ENCODE measurements at places on chromosomes 12 and 14. TPM values are rescaled to one million over a fixed set of nuclear protein-coding genes. Genes with fewer than 3 reads are reported as not detected.

GRCh38 chr12:26251600-26251999 lies 56.2 kb downstream of the SSPN start:
- no peak for DNase-seq

DNA sequence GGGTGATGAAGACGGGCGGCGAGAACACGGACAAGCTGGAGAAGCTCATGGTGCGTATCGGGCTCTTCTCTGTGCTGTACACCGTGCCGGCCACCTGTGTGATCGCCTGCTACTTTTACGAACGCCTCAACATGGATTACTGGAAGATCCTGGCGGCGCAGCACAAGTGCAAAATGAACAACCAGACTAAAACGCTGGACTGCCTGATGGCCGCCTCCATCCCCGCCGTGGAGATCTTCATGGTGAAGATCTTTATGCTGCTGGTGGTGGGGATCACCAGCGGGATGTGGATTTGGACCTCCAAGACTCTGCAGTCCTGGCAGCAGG lies 1.9 kb downstream of the FZD10 start:
- no peak for DNase-seq

The C12orf56 gene
- polyA plus RNA-seq = not detected

The LRRIQ1 gene
- not detected for polyA plus RNA-seq

DNA sequence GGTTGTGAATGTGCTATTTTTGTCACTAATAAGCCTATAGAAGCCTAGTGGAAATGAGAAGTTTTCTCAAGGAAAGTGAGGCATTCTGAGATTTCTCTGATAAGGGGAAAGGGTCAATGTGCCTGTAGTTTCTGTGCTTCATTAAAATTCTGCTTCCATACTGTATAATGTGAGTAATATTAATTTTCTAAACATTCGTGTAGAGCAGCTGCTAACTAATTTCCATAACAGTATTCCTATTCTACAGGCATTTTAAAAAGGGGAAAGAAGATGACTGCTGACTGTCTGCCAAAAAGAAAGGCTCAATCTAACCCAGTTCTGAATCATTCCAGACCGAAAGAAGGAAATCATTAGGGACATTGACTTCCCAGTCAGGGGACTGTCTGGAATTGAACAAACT lies 293.3 kb upstream of the TMPO start:
- DNase-seq = no peak

- no peak for DNase-seq
Measured at GRCh38 chr12:115815924-115816323, 461.6 kb downstream of the MED13L start.

- DNase-seq = no peak
Measured at GRCh38 chr14:98900798-98901197, 371.2 kb downstream of the BCL11B start.

GRCh38 chr14:73936548-73936947 lies 13.3 kb downstream of the FAM161B start:
- no peak for DNase-seq

The NFKBIA gene
- 94.0 TPM for polyA plus RNA-seq

The NPFF gene
- not detected for polyA plus RNA-seq

DNA sequence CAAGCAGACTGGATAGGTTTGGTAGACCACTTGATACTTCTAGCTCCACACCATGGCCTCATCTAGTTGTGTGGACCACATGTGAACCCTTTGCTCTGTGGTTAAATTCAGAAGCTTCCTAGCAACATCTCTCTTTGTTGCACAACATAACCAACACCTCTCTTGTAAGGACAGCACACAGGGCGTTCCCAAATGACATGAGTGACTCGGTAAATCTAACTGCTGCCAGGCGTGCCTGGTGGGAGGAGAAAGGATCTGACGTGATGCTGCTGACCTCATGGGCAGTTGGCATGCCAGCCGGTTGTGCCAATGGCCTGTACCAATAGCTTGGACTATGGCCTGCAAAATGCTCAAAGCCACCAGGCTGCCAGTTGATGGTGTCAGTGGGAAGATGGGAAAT lies 93.8 kb downstream of the CPSF2 start:
- DNase-seq = no peak

The MSI1 gene
- polyA plus RNA-seq = 0.04 TPM

DNA sequence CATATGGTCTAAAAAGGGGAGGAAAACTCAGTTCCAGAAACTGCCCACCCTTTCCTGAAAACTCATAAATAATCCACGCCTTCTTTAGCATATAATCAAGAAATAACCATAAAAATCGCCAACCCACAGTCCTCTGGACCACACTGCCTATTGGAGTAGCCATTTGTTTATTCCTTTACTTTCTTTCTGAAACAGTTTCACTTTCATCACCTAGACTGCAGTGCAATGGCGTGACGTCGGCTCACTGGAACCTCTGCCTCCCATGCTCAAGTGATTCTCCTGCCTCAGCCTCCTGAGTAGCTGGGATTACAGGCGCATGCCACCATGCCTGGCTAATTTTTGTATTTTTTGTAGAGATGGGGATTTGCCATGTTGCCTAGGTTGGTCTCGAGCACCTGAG lies 44.2 kb downstream of the CLMN start:
- no peak for DNase-seq

The CFL2 gene
- polyA plus RNA-seq = 541 TPM

GRCh38 chr12:93115646-93116045 lies 186.6 kb upstream of the EEA1 start:
- DNase-seq = no peak

DNA sequence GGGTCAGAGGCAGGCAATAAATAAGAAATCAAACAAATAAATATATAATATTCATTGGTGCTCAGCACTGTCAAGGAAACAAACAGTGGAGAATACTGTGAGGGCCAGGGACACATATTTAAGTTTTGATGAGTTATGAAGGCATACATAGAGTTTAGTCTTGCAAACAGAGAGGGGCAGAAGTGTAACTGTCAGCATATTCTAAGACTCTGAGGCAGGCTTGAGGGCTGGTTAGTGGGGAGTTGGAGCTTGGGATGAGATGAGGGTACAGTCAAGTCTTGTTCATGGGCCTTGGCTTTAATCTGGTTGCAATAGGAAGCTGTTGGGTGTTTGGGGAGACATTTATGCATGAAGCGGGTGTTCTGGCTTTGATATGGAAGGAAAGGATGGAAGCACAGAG lies 78.9 kb downstream of the PELI2 start:
- DNase-seq = no peak

- peak; percentile 37 for DNase-seq
Measured at GRCh38 chr12:123131879-123132402, 18.9 kb downstream of the PITPNM2 start.

DNA sequence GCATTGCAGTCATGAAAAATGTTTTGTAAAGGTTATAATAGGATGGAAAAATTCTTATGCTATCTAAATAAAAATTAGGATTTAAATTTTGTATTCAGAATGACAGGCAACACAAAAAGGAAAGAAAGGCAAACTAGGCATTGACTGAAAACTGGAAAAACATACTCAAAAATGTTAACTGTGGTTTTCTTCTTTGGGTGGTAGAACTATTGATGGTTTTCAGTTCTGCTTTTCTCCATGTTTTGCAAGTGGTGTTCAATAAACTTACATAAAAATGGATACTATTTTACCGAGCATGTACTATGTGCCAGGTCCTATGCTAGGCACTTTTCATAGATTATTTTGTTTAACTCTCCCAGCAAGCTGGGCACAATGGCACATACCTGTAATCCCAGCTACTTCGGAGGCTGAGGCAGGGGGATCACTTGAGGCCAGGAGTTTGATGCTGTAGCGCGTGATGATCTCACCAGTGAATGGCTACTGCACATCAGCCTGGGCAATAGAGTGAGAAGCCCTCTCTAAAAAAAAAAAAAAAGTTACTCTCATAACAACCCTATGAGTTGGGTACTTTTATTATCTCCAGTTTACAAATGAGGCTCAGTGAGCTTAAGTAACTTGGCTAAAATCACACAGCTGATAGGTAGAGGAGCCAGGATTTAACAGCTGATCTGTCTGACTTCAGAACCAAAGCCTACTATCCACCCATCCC lies 26.3 kb upstream of the TCP11L2 start:
- DNase-seq = no peak

The PLEKHH1 gene
- polyA plus RNA-seq = 2.5 TPM

DNA sequence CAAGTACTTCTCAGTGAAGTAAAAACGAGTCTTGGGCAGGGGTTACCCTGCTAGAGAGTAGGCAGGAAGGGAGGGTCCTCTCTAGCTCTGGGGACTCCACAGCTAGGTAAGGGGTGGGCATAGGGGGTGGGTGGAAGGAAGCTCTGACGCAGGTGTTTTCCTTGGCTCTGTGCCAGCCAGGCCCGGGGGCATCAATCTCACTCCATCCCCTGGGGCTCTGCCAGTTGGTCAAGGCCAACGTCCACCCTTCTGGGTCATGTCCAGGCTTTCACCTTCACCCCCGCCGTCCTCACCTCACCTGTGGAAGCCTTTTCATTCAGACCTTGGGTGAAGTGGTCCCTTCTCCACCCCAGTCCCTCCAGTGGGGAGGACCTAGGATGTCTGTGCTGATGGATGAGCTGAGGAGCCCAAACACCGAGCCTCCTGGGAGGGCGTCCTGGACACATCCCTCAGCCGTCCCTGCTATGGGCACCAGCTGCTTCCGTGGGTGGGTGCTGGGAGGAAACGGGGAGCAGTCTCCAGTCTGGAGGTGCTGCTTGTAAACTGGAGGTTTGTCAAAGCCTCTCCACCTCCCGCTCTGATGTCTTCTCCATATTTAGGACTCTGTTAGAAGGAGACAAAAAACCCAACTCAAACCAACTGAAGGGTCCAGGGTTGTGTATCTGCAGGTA lies 71.5 kb upstream of the SFSWAP start:
- no peak for DNase-seq

- DNase-seq = no peak
Measured at GRCh38 chr12:100970894-100971293, 176.3 kb downstream of the ANO4 start.

The PRB3 gene
- not detected for polyA plus RNA-seq

DNA sequence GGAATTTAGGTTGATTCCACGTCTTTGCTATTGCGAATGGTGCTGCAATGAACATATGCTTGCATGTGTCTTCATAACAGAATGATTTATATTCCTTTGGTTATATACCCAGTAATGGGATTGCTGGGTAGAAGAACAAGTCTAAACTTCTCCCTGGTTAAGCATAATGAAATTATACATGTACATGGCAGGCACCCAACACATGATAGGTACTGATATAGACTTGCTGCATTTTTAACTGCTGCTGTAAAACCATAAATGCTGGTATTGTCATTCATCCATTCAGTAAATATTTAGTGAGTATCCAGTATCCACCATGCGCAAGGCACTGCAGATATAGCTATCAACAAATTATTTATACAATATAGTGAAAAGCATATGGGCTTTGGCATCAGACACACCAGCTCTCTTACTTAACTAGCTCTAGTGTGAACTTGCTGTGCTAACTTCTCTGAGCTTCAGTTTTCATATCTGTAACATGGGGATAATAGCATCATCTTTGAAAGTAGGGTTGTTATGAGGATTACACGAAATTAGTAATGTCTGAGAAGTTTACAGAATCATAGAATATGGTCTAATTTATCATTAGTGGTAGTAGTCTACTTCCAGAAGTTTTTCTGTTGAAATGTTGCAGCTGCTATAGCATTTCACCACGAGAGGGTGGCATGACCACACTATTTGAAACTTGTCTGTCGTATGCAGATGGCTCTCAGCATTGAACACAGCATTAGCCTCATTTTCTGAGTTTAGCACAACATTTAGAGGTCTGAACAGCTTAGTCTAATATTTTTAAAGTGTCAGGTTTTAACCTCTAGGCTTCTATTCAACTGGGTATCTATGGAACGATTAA lies 32.0 kb upstream of the SEL1L start:
- no peak for DNase-seq

DNA sequence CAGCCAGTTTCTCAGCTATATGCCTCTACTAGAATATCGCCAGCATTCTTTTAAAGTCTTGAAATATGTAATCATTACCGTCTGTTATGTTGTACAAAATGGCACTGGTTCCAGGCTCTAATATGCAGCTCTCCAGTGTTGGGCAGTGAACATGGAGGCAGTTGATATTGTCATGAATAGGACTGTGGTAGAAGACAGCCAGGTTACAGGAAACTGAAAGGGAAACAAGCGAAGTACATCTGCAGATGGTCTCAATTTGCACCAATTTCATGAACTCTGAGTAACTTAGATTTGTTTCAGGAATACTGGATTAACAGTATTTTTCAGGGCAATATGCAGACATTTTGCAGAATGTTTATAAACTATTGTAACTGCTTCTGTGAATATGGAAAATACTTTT lies 13.4 kb upstream of the KLHL42 start:
- DNase-seq = no peak

- no peak for DNase-seq
Measured at GRCh38 chr12:32005496-32006125, 46.4 kb downstream of the RESF1 start.

GRCh38 chr12:56385873-56386272 lies 23.2 kb upstream of the APOF start:
- no peak for DNase-seq

GRCh38 chr12:56266693-56267442 lies at the start of gene COQ10A:
Gene COQ10A (plus strand): TSS chr12:56266942. CDS start chr12:56267119, 177 bp downstream.
- DNase-seq = peak; percentile 89

DNA sequence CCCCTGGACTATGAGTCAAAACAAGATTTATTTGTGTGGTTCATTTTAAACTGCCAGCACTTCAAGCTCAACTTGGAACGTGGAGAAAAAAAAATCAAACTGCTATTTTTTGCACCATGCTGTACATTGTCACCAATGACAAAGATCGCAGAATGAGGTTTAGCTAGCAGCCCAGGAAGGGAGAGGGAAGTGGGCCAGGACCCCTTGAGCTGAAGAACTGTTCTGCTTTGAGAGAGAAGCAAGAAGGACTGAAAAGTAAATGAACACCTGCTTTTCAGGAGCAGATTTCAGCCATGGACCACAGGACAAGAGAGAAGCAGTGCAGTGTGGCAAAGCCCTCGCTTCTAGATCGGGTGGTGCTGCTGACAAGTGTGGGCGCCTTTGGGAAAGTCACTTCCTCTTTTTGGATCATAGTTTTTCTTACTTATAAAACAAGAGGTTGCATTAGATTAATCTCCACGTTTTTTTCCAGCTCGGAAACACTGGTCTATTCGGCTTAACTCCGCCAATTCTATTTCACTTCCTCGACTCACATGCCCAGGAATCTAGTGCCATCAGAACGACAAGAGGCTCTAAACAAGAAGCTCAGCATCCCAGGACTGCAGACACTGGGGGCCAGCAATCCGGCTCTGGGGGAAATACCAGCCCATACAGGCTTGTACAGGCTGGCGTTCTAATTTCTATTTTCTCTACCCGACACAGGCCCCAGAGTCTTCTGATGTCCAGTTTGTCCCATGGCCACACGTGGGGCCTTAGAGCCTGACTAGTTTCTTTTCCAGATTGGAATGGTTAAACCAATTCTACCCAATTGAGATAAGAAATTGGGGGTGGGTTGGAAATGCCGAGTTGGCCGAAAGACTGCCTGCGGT lies 129.9 kb downstream of the CRACR2A start:
- DNase-seq = no peak

The SLC10A1 gene
- not detected for polyA plus RNA-seq

DNA sequence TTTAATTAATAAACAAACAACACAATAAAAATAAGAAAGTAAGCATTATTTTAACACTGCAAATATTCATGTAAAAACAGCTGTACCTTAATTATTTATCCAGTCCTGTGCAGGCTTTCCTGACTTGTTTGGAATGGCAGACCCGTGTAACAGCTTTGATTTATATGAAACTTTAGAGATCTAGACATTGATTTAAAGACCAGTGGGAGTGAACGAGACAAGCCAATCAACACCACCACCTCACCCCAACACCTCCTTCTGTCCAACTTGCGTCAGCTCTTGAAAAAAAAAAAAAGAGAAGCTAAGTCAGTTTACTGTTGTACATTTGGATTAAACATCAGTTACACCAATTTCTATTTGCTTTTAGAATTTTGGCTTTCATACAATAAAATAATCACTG lies 22.3 kb downstream of the SLC38A4 start:
- no peak for DNase-seq

All from psoas muscle (tissue), 8 donors.